Activated T-cell treated with anti-CD3 and anti-CD28 coated beads, Interleukin-2, amount 50 U/mL, for 72 hours (primary cell): ENCODE measurements at places on chromosomes 3 and 15.
A peak's percentile ranks its signal among the peaks of the same experiment; 100 is the strongest.

DNA sequence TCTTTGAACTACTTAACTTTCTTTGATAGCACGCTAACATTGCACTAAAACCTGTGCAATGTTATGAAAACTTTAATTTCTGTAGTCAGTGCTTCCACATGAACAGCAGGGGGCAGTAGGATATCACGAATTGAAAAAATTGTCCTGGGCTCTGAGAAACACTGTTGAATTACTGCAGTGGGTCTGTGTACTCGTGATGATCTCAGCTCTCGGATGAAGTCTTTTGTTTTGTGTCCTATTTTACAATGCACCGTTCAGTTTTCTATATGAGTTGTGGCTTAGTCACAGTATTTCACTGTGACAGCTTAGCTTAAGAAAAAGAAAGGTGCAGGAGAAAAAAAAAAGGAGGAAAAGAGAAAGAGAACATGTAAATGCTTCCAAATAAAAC, 141.3 kb upstream of the CCDC54 start:
- DNase-seq = peak; percentile 51

GRCh38 chr3:71466483-71466882, 117.0 kb downstream of the FOXP1 start:
- no peak for DNase-seq

DNA sequence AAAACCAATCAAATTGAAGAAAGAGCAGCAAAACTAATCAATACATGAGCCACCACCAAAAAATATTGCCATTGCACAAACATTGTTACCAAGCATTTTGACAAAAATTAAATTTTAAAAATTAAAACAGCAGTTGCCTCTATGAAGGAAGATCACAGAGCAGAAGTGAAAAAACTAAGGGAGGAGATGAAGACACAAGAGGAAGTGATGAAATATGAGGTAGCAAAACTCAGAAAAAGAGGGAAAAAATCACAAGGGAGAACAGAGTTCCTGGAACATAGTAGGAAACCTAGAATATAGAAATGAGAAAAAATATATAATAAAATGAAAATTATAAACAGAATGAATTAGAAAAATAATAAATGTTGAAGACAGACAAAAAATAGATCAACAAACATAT, 7.3 kb upstream of the SERPINI2 start:
- DNase-seq = no peak

- DNase-seq = no peak
Measured at GRCh38 chr15:71548401-71548807, 261.9 kb upstream of the NR2E3 start.

DNA sequence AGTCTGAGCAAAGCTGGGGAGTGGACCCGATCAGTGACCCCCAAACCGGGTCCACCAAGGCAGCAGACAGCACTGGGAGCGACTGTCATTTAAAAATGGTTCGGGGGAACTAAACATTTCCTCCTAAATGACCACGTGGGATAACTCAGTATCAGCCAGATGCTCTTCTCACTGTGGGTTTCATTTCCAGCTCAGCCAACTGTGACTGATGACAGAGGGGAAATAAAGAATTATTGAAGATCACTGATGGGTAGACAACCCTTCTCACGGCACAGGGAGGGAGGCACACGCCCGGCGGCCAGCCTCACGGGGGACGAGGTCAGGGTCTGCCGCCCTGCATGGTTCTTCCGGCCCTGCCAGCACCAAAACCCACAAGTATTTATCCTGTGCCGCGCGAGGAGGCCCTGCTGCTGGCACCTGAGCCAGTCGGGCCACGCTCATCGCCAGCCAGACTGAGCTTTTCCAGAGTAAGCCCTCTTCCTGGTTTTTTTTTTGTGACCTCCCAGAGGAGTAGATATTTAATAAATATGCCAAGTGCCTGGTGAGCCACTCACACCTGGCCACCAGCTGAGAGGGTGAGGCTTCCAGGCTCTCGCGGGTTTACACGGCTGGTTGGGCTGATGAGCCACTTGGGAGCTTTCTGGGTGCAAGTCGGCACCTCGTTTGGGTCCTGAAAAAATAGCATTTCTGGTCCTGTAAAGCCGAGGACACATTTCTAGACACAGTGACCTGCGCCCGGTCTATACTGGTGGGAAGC, 6.2 kb downstream of the MELTF start:
- DNase-seq = no peak
